ENCODE measurements at places on chromosomes 7 and 10.
A peak's percentile ranks its signal among the peaks of the same experiment; 100 is the strongest.

DNA sequence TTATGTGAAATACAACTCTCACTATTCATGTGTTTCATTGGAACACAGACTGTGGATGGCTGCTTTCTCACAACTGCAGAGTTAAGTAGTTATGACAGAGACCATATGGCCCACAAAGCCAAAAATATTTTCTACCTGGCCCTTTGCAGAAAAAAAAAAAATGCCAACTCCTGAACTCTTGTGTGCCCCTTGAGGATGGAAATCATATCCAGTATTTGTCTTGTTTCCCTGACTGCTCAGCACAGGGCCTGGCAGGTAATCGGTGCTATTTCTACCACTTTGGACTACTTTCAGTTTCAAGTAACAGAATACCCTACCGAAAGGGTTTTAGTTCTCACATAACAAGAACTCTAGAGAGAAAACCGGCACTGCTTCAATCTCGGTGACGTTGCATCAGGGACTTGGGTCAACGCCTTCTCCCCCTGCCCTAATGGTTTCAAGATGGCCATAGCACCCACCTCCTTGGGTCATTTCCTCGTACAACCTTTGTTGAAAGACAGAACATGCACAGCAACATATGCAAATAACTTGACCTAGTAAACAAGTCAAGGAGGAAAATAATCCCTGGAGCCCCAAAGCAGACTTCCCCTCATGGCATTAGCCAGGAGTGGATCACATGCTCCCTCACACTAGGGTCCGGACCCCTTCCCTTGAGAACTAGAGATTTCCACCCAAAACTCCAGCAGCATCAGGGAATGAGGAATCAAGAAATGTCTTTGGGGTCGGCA lies 11.8 kb upstream of the GPNMB start:
- DNase-seq = no peak

DNA sequence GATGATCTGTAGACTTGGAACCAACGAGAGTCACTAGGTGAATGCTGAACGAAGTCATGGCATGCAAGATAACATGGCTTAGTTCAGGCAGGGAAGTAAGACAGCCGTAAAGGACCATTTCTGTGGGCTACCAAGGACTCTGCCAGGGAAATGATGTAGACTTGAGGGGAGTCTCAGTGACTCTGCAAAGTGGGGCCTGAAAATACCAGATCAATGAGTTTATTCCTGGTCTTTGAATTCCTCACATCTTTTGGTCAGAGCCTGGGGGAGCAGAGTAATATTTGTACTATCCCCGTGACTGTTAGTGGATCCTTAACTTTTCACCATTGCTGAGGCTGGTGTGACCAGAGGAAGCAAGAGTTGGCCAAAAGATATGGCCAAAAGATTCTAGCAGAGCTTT lies 60.7 kb upstream of the INHBA start:
- DNase-seq = no peak

DNA sequence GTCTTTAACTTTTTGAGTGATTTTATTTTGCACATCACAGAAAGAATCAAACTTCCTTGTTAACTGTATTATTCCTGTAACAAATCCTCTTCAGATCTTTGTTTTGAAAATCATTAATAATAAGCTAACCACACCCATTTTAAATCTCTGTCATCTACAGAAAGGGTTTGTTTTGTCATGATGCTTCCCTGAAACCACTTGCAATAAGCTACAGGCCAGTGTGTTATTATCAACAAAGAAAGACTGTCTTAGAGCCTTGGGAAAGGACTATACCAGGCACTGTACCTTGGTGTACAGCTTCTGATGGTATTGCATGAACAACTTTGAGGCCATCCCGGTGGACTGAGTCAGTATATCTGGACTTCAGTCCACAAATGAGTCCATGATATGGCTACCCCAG lies 145.3 kb upstream of the FAM3C start:
- DNase-seq = no peak

- no peak for DNase-seq
These were observed 116.1 kb downstream of the DGKB start for GRCh38 chr7:14786314-14786895.

DNA sequence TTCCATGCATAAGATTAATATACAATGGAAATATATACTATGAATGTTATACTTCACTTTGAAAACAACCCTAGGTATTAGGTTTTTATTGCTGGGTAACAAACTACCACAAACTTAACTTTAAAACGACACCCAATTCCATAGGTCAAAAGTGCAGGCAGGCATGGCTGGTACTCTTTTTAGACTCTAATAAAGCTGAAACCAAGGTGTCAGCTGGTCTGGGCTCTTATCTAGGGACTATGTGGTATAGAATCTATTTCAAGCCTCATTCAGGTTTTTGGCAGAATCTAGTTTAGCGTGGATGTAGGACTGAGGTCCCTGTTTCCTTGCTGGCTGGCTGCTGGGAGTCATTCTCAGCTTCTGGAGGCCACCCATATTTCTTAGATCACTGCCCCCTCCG lies 65.0 kb upstream of the TMEM168 start:
- no peak for DNase-seq

DNA sequence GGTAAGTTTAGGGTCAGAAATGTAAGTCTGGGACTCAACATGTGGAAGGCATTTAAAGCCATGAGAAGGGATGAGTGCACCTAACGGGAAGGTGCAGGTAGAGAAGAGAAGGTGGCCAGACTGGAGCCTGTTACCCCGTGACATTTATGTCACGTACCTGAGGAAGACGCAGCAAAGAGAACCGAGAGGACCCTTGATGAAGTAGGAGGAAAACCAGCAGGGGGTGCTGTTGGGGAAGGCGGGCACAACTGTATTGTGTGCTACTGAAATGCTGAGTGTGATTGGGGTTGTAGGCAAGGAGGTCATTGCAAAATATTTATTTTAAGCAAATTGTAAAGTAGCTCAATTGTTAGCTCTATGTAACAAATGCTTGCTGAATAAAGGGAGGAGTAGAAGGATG lies 338.2 kb upstream of the PRKCQ start:
- DNase-seq = peak; percentile 7

DNA sequence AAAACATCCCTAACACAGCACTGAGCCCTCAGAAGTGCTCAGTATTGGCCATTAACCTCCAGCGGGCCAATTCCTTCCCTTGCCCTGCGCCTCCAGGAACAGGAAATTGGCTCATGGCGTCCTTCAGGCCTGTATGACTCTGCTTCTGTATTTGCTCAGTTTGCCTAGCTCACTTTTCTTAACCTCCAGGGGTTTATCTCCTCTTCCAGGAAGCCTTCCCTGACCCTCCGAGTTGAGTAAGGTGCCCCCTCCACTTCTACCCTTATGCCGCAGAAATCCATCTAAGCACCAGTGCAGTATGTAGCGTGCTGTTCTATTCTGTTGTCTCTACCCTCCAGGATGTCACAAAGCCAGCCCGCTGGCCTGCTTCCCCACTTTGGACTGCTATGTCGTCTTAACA lies 1.1 kb upstream of the SFXN4 start:
- no peak for DNase-seq

DNA sequence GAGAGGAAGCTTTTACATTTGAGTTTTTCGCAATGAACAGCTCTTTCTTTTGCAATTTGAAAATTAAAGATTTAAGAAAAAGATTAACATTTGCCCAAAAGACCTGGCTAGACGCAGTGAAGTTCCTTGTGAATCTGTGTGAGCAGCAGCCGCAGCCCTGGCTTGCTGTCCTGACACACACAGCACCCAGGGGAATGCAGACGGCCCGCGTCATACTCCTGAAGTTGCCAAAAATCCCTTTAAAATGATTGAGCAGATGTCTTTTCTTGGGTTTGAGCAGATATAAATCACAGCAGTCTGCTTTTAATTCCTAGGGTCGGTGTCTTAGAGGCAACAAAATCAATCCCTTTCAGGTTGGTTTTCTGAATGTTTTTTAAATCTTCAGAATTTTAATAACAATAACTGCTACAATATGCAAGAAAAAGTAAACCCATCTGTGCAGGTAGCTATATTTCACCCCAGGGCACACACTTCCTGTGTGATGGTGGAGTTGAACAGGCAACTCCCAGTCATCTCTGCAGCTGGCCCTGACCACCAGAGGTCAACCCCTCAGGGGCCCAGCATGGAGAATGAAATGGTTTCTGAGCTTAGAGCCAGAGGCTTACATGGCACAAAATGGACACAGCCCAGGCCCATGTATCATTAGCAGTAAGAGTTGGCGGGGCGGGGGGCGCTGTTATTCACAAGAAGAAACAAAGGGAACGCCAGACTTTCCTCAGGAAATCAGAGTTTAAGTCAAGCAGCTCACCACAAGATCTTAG lies 32.2 kb upstream of the TRIL start:
- no peak for DNase-seq

- DNase-seq = no peak
These were observed 22.5 kb downstream of the MGAM start for GRCh38 chr7:142018154-142018553.

GRCh38 chr10:122237331-122237990 lies 33.6 kb upstream of the BTBD16 start:
- DNase-seq = no peak

Data from hypothalamus (tissue), 51 donors.